Kidney capillary endothelial cell (primary cell): ENCODE measurements at places on chromosomes 2 and 18.
A peak's percentile ranks its signal among the peaks of the same experiment; 100 is the strongest.

- no peak for DNase-seq
Observed at GRCh38 chr2:203659331-203660049, 46.9 kb upstream of the CD28 start.

- peak; percentile 7 for DNase-seq
Observed at GRCh38 chr2:55590810-55591440, 26.5 kb downstream of the PPP4R3B start.

DNA sequence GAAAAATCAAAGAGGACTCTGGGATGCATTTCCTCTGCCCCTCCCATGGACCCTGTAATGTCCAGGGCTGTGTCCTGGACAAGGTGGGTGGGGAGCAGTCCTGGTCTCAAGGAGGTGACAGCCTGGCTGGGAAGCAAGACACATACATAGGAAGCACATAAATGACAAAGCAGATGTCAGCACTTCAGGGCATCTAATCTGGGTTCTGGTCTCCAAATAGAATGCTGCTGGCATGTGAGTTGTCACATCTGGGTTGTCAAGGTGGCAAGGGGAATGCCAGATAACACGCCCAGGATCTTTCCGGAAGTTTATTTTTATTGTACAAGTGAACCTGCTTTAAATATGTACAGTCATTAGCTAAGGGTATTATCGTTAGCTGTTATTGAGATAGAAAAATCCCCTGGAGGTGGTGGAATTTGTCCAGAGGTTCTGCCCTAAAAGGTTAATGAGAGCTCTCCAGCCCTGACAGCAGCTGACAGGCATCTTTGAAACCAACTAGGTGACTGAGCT is 5.6 kb downstream of the IL1F10 start:
- DNase-seq: no peak

DNA sequence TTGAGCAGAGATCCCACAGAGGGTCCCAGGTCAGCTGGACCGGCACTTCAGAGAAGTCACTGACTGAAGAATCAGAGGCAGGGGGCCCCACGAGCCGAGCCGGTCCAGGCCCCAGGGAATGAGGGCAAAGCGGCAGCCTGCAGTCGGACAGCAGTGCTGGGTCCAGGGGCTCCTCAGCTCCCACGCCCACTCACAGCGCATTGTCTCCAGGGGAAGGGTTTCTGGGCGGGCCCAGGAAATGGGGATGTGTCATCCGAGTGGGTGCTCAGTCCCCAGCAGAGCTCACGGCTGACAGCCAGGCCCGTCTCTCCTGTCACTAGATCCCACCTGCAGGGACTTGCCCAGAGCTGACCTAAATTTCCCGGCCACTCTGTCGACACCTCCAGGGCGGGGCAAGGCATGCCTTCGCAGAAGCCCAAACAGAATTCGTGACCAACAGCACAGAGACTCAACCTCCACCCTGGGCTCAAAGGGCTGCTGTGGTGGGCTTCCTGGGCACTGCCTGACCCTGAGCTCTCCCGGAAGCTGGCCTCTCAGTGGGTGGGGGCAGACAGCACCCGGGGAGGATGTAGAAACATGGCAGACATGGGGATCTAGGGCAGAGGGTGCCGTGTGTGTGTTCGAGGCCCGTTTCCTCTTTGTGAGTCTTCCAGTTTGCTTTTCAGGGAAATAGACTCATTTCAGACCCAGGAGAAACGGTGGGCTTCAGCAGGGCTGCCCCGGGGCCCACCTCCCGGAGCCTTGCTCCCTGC is 42.1 kb upstream of the TAF1B start:
- no peak for DNase-seq

DNA sequence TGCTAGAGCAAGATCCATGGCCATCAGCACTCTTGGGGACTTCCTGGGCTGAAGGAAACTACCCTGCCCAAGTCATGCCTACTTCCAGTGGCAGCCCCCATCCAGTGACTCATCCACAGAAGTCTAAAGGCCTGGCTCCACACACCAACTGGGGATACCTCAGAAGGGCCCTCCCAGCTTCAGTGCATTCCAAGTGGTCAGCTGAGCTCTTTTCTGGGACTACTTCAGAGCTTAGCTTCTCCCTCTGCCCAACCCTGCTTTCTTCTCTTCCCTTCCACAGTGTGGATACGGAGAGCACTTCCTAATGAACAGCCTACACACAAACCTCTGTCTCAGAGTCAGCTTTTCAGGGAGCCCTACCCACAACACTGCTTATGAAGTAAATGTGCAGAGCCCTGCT is 66.5 kb downstream of the CLHC1 start:
- DNase-seq: no peak

DNA sequence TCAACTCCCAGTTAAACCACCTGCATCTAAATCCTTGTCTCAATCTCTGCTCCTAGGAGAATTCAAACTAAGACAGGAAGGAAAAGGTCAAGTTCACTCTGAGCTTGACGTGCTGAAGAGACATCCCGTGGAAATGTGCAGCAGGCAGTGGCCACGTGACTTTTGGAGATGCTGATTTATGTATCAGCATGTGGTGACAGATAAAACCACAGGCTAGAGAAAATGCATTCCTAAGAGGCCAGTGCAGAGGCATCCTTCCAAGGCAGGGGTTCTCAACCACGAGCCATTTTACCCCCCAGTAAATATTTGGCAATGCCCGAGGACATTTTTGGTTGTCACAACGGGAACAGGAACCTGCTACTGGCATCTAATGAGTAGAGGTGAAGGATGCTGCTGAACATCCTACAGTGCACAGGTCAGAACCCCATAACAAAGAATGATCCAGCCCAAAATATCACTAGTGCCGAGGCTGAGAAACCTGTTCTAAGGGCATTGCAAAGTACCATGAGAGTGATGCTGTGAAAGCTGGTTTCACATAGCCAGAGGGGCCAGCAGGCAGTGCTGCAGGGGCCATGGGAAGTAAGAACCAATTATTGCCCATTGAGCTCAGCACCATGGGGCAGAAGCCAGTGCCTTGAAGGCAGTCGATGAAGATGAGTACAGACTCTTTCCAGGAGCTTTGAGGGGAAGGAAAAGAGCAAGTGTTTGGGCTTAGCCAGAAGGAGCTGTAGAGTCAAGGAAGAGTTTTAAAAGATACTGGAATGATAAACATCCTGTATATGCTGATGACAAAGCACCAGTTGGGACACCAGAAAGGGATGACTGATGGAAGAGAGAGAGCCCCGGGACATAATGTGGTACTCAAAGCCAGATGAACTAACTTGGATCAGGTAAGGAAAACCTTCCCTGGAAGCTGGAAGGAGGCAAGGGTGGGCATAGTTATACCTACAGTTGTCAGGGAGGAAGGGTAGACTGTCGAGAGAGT is 174.6 kb downstream of the HAUS1 start:
- DNase-seq: peak; percentile 36

DNA sequence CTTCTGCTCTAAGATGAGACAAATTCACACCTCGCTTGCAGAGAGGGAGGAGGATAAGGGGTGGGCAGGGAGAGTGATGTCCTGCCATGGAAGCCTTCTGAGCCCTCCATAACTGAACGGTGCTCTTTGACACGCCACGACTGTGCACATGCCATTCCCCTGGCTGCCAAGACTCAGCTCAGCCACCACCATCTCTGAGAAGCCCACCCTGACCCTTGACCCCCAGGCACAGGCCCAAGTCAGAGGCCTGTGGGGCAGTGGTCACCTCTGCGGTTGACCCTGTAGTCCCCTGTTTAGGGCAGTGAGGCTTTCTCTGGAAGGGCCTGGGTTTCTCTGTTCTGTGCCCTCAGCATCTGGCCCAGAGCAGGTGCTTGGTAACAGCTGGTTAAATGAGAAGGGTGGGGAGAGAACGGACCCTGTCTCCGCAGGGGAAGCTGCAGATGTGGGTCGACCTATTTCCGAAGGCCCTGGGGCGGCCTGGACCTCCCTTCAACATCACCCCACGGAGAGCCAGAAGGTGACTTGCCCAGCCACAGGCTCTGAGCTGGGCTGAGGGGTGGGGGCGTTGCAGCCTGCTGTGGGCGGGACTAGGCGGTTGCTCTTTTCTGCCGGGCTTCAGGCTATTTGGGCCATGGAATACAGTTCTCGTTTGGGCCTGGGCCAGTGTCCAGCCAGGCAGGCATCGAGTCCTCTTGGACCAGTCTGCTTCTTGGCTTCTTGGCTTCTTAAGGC is 215.1 kb downstream of the DYSF start:
- no peak for DNase-seq

DNA sequence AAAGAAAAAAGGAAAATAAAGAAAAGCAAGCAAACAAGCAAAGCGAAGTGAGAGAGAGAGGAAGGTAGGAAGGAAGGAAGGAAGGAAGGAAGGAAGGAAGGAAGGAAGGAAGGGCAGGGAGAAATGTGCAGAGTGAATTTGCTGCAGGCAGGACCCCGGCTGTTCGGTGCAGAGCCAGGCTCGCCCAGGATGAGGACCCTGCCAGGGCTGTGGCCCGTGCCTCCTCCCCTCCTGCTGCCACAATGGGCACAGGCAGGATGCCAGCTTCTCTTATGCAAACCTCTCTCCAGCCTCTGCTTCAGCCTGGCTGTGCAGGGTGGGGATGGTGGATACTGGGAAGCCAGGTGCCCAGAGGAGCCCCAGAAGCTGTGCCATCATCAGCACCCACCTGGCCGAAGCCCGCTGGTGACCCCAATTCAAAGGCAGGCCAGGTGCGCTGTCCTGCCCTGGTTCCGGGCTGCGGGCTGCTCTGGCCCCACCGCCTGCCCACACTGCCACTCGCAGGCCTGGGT is 3.2 kb downstream of the GPR17 start:
- DNase-seq: no peak

- DNase-seq: no peak
Observed at GRCh38 chr18:79404567-79404910, 8.8 kb downstream of the NFATC1 start.

DNA sequence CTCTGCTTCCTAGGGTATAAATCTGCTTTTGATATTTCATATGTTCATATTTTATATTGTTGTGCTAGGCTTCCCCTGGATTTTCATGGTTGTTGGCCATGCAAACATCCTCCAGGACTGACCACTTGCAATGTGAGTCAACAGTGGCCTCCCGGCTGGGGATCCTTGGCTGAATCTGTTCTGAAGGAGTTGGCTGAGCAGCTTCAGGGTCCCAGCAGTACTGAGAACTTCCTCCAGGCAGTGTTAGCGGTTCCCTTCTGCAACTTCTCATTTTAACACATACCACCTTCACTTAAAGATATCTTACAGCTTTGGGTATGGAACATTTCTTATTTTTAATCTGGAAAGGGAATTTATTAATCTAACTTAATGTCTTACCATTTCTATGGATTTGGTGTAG is 122.1 kb downstream of the DTNB start:
- no peak for DNase-seq

GRCh38 chr2:95393901-95394300 is 8.6 kb upstream of the FAHD2A start:
- DNase-seq: no peak
